ENCODE measurements at places on chromosomes 7 and 10.

DNA sequence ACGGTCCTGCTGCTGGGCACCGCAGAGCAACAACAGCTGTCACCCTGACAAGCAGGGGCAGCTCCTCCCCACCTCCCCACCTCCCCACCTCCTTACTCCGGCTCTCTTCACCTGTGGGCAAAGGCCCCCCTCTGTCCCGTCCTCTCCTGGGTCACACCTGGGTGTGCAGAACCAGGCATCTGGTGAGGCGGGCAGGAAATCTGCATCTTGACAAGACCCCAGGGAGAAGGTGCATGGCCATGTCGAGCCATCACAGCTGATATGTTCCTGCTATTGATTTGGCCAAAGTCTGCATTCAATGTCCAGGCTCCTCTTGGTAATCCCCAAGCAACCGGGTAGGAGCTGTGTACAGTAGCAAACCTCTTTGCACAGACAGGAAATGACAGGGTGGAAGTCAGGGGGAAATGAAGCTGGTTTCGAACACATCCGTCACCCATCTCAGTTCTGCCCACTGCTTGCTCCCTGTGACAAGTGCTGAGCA, 554.2 kb downstream of the DNAJB6 start:
- DNase-seq: no peak

GRCh38 chr10:53786236-53786900, 1013.8 kb upstream of the MBL2 start:
- no peak for DNase-seq

GRCh38 chr7:44325201-44325671, at the start of gene CAMK2B:
TSS of gene CAMK2B (minus strand) at chr7:44325594. CDS start at chr7:44325421, 173 bp downstream.
- no peak for DNase-seq

- no peak for DNase-seq
These were observed 683.8 kb upstream of the ANKRD30A start for GRCh38 chr10:36441557-36441956.

DNA sequence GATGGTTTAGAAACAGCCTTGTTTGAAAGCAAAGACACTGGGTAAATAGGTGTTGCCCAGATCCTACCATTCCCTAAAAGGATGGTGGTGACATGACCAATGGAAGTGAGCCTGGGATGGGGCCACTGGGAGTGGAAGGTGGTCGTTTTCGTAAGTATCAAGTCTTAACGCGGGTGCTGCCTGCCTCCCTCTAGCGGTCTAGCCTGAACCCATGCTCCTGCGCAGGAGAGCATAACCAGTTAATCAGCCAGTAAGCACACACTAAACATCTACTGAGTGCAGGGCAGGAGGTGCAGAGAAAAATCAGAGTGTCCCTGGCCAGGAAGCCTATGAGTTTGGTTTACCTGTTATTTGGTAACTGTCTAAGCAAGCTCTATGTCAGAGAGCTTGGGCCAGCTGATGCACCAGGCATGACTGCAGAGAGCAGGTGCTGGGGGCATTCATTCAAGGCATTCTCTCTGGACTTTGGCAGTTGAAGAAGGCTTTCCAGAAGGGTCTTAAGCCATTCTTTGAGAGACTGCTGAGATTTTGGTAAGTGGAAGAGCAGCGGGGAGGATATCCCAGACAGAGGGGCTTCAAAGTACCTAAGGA, 930 bp downstream of the GARIN1A start:
- no peak for DNase-seq

GRCh38 chr10:126157189-126157588, 231.1 kb downstream of the ADAM12 start:
- DNase-seq: no peak

GRCh38 chr10:110546077-110546476, 21.4 kb upstream of the SMC3 start:
- no peak for DNase-seq

DNA sequence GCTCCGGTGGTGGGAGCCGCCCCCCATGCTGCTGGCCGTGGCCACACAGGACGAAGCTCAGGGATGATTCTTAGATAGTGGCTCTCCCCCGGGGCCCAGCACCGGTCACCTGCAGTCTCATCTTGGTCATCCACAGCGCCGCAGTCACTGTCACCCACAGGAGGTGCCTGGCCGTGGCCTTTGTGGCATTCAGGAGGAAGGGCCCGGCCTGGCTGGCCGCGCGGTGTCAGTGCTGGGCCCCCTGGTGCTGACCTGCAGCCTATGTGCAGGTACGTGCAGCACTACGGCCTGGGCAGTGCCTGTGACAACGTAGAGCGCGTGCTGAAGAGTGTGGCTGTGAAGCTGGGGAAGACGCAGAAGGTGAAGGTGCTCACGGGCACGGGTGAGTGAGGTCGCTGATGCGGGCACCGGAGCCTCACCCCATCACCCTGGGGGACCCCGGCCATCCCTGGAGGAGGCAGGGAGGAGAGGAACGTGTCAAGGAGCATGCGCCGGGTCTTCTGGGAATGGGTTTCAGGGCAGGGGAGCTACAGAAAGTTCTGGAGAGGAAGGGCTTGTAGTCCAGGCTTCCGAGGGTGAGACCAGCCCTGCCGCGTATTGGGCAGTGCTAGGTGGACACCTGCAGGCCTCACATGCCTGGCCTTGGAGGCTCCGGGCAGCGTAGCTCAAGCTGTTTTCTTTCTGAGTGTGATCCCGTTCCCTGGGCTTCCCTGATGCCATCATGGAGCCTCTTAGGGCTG, 5.0 kb downstream of the SPRN start:
- no peak for DNase-seq

DNA sequence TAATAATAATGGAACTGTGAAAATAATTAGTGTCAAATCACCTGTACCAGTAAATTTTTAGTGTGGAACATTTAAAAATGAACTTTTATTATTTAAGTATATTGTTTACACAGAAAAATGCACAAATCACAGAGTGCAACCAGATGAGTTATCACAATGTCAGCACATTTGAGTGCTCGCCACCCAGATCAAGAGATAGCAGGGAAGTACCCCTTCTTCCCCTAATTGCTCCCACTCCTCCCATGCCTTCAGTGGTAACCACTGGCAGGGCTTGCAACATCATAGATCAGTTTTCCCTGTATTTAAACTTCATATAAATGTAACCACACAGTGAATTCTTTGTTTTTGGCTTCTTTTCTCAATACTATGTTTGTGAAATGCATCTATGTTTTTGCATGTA, 7.8 kb upstream of the GPR141 start:
- no peak for DNase-seq

DNA sequence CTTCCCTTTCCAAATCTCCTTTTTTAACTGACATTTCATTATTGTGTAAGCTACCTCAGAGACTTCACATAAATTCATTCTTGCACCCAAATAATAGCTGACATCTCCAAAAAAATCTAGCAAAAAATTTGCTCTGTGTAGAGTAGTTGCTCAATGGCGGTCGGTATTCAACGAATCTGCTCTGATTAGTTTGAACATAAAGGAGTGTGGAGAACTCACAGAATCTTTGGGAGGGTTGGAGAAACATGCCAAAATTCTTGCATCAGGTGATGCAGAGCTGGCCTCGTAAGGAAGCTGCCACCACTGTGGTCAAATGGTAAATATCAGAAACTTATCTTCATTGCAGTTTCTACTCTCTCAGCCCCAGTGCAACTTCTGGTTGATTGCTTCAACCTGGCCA, 201.2 kb upstream of the MDFIC start:
- no peak for DNase-seq

DNA sequence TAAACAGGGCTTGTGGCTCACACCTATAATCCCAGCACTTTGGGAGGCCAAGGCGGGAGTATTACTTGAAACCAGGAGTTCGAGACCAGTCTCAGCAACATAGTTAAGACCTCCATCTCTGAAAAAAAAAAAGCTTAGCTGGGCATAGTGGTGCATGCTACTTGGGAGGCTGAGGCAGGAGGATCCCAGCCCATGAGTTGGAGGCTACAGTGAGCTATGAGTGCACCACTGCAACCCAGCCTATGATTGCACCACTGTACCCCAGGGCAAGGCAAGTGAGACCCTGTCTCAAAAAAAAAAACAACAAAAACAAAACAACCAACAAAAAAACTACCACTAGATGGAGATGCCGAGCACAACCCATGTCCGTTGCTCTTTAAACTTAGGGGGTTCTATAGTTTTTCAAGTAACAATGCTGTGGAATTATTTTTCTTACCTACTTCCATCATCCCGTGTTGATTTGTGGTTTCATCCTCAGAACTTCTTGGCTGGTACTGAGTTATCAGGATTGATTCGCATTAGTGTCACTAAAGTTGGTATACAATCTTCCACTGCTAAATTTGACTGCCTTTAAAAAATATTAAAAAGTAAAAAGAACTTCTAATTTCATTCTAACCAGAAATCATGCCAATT, 12.2 kb upstream of the REPIN1 start:
- no peak for DNase-seq

DNA sequence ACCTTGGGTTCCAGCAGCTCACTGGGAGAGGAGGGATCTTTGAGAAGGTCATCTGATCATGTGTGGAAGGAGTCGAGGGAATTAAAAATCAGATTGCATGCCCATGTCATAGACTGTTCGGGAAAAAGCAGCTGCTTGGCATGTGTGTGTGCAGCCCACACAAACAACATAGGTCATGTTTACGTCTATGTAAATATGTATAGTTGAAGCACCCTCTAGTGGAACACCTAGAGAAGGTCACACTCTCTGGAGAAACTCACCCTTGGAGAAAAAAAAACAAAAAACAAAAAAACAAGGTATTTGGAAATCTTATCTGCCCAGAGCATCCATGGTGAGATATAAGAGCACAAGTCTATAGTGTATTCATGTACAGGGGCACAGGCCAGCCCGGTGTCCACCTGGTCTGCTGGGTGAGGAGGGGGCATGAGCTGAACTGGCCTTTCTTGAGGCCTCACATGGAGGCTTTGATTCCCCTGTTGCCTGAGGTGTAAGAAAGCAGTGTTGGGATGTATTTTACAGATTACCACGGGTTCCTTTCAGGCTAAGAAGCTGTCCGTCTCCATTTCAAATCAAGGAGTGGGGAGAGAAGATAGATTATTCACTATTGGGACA, 98.0 kb downstream of the NPY start:
- DNase-seq: no peak

DNA sequence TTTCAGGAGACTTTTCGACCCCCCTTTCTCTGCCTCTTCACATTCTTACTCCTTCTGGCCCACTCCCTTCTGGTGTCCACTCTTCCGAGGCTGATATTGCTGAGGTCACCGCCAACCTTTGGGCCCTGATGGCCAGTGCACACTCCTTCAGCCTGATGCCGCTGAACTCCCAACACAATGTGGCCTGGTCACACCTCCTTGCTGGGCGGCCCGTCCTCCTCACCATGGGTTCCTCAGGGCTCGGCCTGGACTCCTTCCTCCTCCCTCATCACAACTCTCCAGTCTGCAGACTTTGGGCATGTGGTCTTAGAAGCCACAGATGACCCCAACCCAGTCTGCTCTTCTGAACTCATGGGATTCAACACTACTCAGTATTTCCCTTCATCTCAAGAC, 583.0 kb upstream of the MGMT start:
- no peak for DNase-seq

DNA sequence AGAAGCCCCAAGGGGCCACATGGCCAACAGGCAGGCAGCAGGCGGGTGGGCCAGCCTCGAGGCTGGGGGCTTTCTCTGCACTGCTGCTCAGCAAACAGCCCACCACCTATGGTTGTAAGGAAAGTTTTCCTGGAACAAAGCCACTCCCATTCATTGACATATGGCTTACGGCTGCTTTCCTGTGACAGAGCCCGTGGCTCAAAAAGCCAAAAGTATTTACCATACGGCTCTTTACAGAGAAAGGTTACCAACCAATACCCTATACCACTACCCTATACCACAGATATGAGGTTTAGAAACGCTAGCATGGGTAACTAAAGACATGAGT, 152.7 kb downstream of the MAD1L1 start:
- DNase-seq: no peak

DNA sequence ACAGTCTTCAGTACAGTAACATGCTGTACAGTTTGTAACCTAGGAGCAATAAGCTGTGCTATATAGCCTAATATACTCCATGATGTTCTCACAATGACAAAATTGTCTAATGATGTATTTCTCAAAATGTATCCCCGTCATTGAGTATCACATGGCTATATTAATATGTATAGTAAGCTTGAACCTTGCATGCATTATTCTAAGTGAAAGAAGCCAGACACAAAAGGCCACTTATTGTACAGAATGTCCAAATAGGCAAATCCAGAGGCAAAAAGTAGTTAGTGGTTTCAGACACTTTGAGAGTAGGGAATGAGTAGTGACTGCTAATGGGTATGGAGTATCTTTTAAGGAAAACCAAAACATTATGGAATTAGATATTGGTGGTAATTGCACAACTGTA, 545.1 kb downstream of the ATRNL1 start:
- DNase-seq: no peak

DNA sequence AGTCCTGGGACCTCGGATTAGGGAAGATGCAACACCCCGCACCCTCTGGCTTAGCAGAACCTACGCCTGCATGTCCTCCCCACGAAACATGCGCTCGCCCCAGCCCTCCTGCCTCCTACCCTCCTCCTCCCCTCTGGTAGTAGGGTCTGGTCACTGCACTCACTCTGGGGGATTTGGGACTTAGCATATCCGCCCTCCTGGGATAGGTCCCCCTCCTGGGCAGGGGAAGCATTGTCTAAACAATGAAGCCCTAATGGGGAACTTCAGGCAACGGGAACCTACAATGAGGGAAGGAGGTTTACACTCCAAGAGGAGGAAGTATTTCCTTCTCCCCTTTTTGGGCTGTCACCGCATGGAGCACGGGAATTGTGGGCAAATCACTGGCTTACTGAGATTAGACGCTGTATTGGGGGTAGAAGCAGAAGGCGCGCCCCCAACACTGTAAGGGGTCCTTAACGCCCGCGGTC, 892 bp downstream of the CRHR2 start:
- no peak for DNase-seq

- no peak for DNase-seq
These were observed 14.7 kb downstream of the CYP2W1 start for GRCh38 chr7:997404-998395.

DNA sequence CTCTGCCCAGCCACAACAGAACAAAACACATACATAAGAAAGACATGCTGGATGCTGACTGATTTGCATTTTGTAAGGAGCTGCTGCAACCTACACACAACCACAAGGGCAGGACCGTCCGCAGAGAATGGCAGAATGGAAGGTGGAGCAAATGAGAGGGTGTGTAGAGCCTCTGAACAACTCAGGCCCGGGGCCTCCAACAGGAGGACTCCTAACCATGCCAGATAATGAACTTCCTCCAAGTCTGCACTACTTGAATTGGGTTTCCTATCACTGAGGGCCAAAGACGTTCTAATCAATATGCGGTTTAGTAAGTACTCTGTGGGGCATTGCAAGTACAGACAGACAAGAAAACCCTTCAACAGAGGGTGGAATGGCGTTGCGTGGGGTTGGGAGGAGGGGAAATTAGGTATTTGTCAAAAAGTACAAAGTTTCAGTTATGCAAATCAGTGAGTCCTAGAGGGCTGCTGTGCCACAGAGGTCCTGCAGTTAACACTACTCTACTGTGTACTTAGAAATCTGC, 14.6 kb downstream of the VOPP1 start:
- no peak for DNase-seq
